ENCODE measurements at places on chromosomes 7 and 10.
A peak's percentile ranks its signal among the peaks of the same experiment; 100 is the strongest.

DNA sequence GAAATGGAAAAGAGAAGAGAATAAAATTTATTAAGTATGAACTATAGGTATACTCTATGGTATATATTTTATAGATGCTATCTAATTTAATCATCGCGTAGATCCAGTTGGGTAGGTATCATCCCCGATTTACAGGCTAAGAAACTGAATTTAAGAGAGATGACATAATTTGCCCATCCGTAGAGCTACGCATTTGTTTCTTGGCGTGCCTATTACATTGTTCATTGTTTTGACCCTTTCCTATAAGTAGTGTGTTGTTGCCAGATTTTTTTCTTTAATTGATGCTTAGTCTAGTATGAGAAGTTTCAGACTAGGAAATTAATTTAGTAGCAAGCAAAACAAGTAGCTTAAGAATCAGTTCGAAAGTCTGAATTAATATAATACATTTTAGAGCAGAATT is 205.7 kb upstream of the NPSR1 start:
- no peaks in the 10 kb centered on the region for H3K4me1 ChIP-seq
- DNase-seq = no peak
- H3K4me3 ChIP-seq = no peak overlapping the region
- no peaks in the 10 kb centered on the region for H3K27me3 ChIP-seq

- H3K27me3 ChIP-seq = no peaks in the 10 kb centered on the region
- H3K4me3 ChIP-seq = no peak overlapping the region
- no peaks in the 10 kb centered on the region for H3K36me3 ChIP-seq
- no peak overlapping the region for H3K27ac ChIP-seq
Observed at GRCh38 chr7:136066304-136067143, 89.4 kb upstream of the MTPN start.

DNA sequence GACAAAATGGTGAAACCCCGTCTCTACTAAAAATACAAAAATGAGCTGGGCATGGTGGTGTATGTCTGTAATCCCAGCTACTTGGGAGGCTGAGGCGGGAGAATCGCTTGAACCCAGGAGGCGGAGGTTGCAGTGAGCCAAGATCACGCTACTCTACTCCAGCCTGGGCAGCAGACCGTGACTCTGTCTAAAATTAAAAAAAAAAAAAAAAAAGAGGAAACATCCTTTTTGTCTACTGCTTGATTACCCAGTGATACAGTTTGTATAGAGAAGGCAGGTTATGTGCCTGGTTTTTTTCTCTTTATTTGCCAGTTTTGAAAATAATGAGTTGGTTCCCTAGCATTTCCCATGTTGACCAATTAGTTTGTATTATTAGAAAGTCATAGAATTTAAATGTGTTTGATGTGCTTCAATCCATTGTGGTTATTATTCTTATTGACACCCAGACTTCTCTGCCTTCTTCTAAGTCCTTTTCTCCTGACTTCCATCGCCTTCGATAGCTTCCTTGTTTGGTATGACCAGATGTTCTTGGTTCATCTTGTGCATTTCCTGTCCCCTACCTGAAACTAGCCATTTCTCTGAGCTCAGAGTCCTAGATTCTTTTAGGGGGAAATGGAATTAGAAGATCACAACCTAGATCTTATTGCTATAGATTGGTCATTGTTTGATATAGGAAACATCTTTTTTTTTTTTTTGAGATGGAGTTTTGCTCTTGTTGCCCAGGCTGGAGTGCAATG is 43.2 kb downstream of the VKORC1L1 start:
- H3K4me3 ChIP-seq = no peak overlapping the region
- no peak overlapping the region for H3K27ac ChIP-seq

DNA sequence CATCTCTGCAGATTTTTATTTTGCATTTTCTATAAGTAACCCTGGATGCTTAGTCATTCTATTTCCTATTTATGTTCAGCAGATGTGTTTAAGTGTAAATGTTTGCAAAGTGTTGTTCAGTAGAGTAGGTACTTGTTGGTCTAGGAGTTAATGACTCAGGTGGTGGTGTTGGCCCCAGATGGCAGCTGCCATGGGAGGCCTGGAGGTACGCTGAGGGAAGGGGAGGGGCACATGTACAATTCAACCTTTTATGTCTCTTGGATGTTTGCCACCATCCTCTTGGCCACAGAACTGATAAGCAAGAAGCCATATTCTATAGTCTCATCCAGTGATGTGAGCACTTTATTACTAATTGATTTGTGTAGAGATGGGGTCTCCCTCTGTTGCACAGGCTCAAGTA is 68.1 kb upstream of the SLC39A12 start:
- H3K27me3 ChIP-seq = no peaks in the 10 kb centered on the region
- no peaks in the 10 kb centered on the region for H3K36me3 ChIP-seq
- H3K27ac ChIP-seq = no peak overlapping the region

DNA sequence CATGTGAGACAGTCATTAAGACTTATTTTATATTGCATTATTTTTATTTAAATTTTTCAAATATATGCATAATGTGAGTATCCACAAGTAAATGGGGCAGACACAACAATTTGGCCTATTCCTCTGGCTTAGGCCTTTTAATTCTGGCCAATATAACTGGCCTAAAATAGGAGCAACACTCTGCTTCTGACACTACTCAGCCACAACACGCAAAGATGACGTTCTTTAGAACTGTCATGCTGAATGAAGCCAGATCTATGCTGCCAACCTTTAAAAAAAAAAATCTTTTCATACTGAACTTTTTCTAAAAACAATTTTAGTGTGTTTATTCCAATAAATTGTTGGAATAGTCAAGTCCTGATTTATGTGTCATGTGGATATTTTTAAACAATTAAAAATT is 355.0 kb upstream of the BMPER start:
- no peaks in the 10 kb centered on the region for H3K27me3 ChIP-seq
- no peaks in the 10 kb centered on the region for H3K4me1 ChIP-seq
- no peak overlapping the region for H3K4me3 ChIP-seq
- no peak overlapping the region for H3K27ac ChIP-seq

DNA sequence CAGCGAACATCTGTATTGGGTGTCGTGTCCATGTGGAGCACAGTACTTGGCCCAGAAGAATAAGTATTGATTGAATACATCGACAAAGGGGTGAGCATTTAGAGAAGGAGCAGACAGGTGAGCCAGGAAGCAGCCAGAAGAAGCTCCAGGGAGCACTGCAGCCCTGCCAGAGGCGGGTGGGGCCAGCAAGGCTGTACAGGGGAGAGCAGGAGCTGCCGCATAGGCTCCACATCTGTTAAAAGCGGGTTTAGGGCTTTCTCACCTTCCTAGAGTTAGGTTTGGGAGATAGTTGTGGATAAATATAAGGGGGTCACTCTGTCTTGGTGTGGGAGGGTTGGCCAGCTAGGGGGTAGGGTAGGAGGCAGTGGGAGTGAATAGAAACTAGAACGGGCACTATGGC is 1.3 kb upstream of the CPA1 start:
- H3K27ac ChIP-seq = no peak overlapping the region
- no peaks in the 10 kb centered on the region for H3K27me3 ChIP-seq
- DNase-seq = no peak

DNA sequence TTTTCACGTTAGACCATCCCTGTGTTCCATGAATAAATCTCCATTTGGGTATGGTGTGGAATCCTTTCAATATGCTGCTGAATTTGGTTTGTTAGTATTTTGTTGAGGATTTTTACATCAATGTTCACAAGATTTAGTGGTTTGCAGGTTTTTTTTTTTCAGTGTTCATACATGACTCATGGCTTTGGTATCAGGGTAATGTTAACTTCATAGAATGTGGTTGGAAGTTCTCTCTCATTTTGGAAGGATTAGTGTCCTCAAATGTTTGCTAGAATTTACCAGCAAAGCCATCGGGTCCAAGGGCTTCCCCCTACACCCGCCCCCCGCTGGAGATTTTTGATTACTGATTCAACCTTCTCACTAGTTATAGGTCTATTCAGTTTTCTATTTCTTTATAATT is 398.0 kb downstream of the NXPH1 start:
- no peak overlapping the region for H3K4me3 ChIP-seq
- H3K27me3 ChIP-seq = no peaks in the 10 kb centered on the region
- DNase-seq = no peak

DNA sequence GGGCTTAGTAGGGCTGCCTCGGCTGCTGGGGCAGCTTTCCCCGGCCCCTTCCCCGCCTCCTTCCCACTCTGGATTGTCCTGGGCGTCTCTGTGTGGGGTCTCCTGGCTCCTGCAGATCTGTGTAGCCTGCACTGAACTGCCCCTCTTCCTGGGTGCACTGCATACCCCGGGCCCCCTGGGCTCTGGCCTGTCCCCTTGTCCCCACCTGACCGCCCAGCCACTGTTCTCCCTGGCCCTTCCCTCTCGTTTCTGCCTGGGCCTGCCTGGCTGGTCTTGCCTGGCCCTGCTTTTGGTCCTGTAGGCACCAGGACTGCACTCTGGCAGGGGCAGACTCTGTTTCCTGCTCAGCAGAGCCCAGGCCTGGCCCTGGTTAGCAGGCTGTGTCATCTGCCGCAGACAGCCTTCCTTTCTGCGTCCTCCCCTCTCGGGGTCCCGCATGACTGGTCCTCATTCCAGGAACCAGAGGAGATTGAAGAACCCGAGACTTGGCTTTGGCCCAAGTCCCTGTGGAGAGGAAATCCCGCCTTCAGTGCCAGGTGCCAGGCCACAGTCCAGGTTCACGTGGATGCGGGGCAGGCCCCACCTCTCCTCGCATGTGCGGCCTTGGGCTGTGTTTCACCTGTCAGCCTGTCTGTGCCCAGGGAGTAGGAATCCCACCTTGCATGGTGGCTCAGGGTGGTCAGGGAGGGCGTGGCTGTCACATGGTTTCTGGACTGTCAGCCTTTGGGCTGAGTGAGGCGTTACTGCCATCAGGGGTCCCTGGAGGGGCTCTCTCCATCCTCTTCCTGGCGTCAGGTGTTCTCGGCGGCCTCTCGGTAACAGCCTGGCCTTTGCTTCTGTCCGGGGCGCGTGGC is 9.2 kb downstream of the INPP5A start:
- no peaks in the 10 kb centered on the region for H3K4me1 ChIP-seq
- no peak overlapping the region for H3K27ac ChIP-seq
- DNase-seq = no peak
- H3K4me3 ChIP-seq = no peak overlapping the region

DNA sequence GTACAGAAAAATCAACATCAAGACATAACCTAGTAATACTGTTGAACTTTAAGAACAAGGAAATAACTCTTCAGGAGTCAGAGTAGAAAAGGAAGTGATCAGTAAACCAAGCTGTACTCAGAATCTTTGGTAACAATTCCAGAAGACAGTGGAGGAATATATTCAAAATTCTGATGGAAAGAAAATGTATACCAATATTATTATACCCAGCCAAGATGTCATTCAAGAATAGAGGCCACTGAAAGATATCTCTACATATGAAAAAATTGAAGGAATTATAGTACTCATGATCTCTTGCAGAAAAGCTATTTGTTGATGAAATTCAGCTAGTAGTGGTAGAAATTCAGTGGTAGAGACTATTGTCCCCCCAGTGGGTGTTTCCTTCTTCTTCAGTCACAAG is 182.6 kb upstream of the ZMIZ1 start:
- H3K4me1 ChIP-seq = no peaks in the 10 kb centered on the region
- no peaks in the 10 kb centered on the region for H3K27me3 ChIP-seq
- no peak for DNase-seq
- no peak overlapping the region for H3K4me3 ChIP-seq
- H3K36me3 ChIP-seq = no peaks in the 10 kb centered on the region

DNA sequence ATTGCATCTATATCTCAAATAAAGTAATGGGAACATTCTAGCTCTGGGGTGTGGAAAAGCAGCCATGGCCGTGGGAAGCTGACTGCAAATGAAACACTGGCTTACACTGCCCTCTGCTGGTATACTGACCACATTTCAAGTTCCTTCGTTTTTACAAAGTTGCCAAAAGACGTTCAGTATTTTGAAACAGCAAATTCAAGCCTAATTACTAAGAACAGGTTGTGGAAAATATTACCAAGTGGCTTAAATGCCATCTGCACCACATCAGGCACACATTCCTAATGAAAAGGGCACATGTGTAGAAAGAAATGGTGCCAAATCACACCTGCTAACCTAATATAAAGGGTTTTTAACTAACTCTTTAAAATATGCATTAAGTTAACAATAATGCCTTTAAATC is 83.9 kb downstream of the JAZF1 start:
- no peaks in the 10 kb centered on the region for H3K36me3 ChIP-seq
- no peak overlapping the region for H3K4me3 ChIP-seq
- no peaks in the 10 kb centered on the region for H3K4me1 ChIP-seq
- peaks cover 7% of the 10 kb centered on the region for H3K27me3 ChIP-seq
- DNase-seq = peak; percentile 51
- H3K27ac ChIP-seq = no peak overlapping the region

DNA sequence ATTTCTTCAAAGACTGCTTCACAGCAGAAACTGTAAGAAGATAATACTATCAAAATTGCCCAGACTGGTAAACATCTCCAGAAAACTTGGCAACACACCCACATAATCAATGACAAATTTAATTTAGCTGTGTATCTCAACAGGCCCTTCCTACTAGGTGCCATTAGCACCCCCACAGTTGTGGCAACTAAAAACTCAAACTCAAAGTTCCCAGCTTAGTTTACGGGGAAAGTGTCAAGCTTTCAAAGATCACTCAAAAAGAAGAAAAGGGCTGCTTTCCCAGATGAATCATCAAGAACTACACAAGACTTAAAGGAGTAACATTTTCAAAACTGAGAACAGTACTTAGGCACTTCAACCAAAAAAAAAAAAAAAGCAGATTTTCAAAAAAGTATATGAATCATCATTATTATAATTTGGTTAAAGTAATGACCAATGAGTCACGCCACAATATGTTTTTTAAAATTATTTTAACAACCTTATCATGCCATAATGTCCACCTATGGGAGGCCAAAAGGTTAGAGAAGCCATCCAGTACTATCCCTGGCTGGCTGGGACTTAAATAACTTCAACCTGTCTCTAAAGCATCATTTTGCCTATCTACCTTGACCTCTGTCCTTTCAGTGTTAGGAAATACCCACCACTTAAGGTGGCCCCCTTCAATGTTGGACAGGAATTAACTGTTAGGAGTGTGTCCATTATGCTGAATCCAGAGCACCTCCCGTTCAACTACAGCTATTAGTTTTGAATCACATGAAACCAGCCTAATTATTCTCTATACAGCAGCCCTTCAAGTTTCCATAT is 90.8 kb downstream of the ZFAND4 start:
- H3K4me1 ChIP-seq = no peaks in the 10 kb centered on the region
- no peaks in the 10 kb centered on the region for H3K36me3 ChIP-seq
- H3K4me3 ChIP-seq = no peak overlapping the region
- no peak for DNase-seq
- no peak overlapping the region for H3K27ac ChIP-seq
